SHP77 (cell line): ENCODE measurements at places on chromosomes 3 and 15.

GRCh38 chr3:74329096-74329495 is 285.4 kb downstream of the CNTN3 start:
- DNase-seq: no peak

- no peak for DNase-seq
Measured at GRCh38 chr3:47890126-47890827, 87.3 kb downstream of the DHX30 start.

DNA sequence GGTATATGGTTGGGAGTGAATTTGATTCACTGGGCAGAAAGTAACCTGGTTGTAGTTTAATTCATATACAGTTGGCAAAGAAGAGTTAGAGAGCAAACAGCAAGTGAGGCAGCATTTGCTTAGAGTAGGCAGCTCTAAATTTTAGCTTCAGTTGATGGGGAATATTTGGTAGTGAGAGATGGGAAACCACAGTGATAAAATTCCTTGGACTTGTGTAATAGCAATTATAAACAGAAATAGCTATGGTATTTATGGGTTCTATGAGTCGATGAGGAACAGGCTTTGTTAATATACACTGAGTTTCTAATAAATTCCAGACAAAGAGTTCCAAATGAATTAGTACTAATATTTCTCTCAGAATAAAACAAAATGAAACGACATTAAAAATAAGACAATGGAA is 894.0 kb downstream of the ROBO2 start:
- DNase-seq: no peak

DNA sequence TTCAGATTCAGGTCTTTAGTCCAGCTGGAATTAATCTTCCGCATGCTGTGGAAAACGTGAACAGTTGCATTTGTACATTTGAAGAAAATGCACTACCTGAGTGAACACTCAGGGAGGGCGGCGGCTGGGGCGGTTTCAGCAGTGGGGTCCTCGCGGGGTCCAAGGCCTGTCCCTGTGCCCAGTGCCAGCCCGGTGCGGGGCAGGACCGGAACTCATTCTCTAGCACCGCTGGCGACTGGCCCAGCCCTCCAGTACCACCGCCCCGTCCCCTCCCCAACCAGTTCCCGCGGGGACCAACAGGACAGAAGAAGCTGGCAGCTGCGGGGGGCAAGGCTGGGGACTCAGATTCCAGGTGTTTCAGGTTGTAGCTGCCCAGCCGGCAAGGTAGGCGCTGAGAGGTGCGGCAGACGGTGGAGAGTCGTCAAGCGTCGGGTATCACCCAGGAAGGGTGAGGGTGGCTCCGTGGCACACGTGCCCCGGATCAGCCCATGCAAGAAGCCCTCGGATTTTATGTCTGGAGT is 72.2 kb upstream of the ARNT2 start:
- DNase-seq: no peak

- DNase-seq: no peak
Measured at GRCh38 chr15:87752250-87752951, 504.1 kb downstream of the NTRK3 start.

DNA sequence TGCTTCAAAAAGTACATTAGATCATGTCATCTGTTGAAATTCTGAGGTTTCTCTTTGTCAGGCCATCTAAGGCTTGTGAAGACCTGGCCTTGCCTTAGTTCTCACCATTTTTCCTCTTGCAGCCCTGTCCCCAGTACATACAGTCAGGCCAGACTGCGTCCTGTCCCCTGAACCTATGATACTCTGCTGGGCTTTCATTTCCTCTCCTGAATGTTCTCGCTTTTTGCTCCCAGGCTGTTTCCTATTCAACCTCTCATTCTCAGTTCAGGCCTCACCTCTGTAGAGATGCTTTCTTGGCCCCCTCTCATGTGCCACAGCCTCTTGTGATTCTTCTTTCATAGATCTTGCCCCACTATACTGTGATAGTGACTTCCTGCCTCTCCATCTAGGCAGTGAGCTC is 648.8 kb upstream of the KCNMB2 start:
- no peak for DNase-seq

GRCh38 chr3:54093491-54094248 is 28.7 kb upstream of the CACNA2D3 start:
- DNase-seq: no peak

DNA sequence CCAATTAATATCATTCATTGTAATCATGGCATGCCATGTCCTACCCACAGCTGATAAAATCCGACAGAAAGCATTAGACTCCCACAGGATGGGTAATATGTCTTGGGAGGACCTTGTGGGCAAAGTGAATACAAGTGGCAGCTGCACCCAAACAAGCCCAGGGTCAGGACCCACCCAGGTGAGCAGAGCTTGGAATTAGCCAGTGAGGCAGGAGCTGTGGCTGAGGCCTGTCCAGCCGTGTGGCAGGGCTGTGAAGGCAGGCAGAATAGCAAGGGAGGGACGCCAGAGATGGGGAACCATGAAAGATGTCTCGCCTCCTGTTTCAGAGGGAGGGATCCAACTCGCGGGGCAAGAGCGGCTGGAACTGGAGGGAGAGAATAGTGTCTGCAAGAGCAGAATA is 74.5 kb downstream of the PPCDC start:
- DNase-seq: no peak

DNA sequence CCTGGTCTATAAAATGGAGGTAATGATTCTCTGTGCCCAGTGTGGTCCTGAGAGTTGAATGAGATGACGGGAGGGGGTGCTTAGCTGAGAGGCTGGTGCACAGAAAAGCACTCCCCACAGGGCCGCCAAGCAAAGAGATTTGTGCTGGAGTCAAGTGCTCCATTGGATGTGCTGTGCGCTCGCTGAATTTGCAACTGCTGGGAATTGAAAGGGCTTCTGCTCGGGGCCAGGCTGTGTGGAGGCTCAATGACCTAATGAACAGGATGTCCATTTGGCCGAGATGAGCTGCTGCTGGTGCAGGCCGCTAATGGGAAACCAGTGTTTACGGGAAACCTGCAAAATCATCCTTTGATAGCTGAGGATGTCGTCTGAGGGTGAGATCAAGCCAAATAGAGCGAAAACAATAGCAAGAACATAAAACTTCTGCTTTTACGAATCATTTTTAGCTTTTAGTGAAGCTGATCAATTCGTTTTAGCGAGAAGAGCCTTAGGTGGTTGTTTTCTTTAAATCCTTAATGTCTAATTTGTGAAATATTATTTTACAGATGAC is 211.7 kb downstream of the GABRG3 start:
- DNase-seq: no peak

DNA sequence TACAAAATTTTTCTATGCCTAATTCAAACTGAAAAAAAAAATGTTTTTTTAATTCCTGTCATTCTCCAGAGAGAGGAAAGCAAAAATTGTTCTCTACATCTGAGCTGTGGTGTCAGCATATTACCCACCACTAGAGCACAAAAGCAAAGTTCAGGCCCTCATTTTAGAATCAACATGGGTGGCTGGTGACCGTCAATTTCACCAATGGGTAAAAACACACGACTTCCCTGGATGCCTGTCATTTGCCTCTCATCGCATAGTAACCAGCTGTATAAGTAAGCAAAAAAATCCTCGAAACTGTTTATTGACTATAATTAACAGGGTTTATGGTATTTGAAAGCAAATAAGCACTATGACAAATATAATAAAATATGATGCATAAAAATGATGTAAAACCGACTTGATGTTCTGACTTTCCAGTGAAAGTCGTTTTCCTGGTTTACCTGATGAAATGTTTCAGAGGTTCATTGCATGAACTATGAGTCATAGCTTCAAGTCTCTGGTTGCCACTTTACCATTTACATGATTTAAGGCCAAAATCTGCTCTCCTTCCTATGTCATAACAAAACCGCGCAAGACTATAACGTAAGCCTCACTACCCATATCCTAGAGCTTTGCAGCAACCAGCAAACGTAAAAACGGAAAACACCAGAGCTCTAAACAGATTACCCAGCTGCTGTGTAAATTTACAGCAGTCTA is 60.5 kb downstream of the THBS1 start:
- DNase-seq: no peak

GRCh38 chr3:177437513-177438337 is 240.4 kb upstream of the TBL1XR1 start:
- no peak for DNase-seq

GRCh38 chr3:61522060-61522459 is 39.3 kb upstream of the PTPRG start:
- no peak for DNase-seq

DNA sequence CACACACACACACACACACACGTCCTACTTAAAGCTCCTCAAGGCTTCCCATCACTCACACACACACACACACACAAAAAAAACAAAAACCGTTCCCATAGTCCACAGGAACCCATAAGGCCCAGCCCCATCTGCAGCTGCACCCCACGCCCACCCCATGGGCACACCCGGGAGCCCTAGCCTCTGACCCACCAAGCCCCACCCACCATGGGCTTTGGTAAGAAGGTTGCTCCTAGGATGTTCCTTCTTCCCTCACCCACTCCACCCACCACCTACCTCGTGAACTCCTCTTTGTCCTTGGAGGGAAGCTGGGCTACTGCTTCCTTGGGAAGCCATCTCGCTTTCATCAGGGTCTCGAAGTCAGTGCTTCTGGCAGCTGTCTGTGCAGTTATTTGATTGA is 115.1 kb downstream of the TPRA1 start:
- no peak for DNase-seq

- peak; percentile 55 for DNase-seq
Measured at GRCh38 chr15:48331796-48332641, 790 bp downstream of the DUT start.

- no peak for DNase-seq
Measured at GRCh38 chr3:192675958-192676649, 51.2 kb downstream of the FGF12 start.

DNA sequence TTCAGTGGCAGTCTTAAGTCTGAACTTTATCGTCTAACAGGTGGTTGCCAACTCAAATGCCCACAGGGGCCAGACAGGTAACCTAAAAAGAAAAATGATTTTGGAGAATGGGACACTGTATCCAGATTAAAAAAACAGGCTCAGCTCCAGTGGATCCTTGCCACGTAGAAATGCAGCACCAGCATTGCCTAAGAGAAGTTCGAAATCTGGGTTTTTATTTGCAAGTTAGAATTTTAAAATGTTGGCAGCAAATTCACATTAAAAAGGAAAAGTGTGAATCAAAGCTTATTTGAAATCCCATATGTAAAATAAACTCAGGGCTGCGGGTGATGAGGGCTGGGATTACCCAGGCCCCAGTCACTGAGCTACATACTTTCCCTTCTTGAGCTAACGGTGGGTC is 408.5 kb upstream of the SUCLG2 start:
- no peak for DNase-seq

- no peak for DNase-seq
Measured at GRCh38 chr3:24220859-24221657, 273.6 kb downstream of the THRB start.

GRCh38 chr15:67049351-67050044 is 15.9 kb upstream of the SMAD3 start:
- no peak for DNase-seq

GRCh38 chr15:31274496-31275330 is 51.9 kb upstream of the KLF13 start:
- peak; percentile 6 for DNase-seq

DNA sequence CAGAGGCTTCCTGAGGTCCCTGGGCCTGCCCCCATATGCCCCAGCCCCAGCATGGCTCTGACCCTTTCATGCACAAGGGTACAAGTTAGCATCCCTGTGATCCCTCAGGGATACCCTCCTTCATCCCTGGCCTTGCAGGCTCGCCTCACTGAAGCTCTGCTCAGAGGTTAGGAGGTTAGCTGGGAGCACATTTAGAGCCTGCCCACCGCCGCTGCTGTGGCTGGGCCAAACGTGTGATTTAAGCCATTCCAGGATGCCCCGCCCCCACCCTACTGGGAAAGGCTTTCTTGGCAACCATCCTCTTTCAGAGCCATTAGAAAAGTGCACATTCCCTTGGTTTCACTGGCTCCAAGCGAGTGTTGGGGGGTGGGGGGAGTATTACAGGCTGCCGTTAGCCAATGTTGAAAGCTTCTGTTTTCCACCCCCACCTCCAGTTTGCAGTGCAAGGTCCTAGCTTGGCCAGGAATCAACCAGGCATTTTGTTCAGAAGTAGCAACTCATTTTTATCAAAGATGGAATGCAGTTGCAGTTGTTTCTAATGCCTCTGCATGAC is 6.3 kb upstream of the HES1 start:
- no peak for DNase-seq

DNA sequence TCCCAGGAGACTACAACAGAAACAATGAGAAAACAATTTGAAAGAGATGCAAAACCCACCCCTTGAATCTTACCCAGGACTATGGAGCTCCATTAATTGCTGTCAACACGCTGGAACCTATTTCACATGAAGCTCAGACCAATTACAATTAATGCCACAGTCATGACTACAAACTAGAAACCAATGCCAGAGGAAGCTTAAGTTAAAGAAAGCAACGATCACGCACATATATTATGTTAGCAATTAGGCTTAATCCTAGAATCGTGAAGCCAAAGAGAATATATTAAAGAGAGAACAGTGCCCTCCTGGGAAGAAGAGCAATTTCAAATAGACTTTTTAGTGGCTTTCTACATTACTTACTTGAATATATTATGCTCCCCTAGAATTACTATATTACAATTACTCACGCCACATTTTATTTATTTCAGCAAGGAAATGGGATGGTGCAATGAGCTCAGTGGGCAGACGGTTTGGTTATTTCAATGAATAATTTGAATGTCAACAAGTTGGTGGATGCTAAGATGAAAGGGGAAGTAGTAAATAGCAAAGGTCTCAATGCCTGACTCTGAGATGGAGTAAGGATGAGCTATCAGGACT is 125.5 kb downstream of the GREM1 start:
- no peak for DNase-seq

DNA sequence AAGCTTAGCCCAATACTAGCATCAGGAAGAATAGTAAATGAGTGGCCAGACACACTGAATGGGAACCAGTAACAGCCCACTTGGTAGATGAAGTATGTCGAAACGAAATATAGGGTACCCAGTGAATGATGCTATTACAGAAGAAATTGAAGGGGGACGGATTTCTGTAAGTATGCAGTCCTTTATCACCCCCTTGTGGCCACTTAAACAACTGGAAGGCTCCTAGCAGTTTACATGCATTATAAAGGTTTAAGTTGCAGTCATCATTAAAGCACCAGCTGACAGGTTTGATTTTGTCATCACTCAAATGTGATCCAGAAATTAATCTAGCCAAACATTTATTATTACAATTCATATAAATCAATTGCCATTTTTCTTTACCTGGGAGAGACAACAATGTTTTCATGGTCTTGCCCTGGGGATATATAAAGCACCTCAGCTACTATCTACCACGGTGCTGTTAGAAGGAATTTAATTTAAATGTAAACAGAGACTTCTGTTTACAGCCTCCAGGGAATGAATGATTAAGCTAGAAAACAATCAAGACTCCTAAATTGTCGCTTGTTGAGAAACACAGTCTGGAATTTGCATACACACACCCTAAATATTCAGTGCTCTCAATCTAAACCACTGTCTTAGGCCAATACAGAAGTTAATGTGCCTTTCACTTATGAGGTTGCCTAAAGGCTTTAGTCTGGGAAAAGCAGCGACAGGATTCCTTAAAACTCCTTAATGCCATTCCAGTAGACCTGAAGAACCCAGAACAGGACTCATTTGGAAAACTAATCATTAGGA is 7.8 kb downstream of the EIF1B start:
- DNase-seq: peak; percentile 64

GRCh38 chr3:95476534-95476933 is 1337.9 kb upstream of the EPHA6 start:
- DNase-seq: no peak

GRCh38 chr15:85651548-85651947 is 143.2 kb downstream of the KLHL25 start:
- DNase-seq: no peak

- DNase-seq: no peak
Measured at GRCh38 chr3:184259396-184259877, 1.9 kb downstream of the CAMK2N2 start.

- no peak for DNase-seq
Measured at GRCh38 chr3:14532691-14533456, 7.3 kb downstream of the GRIP2 start.

- DNase-seq: no peak
Measured at GRCh38 chr3:98690876-98691275, 72.3 kb upstream of the ST3GAL6 start.
